Lung microvascular endothelial cell (primary cell): ENCODE measurements at places on chromosomes 2 and 18. TPM values are rescaled to one million over a fixed set of nuclear protein-coding genes. Genes with fewer than 3 reads are reported as not detected.

DNA sequence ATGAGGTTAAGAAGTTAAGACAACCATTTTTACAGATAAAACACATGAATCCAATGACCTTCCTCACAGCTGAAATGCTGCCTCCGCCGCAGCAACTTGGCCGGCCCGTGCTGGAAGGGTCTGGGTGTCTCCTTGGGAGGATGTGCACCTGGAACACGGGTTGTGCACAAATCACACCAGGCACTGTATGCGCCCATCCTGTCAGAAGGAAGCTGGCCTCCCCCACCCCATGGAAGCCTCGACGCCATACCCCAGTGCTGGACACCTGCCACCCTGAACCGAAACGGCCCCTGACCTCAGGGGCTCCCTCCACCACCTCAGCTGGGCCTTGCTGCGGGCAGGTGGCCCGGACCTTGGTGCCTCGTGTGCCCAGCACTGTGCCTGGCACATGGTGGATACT is 111.8 kb downstream of the PXDN start:
- no peak for DNase-seq

DNA sequence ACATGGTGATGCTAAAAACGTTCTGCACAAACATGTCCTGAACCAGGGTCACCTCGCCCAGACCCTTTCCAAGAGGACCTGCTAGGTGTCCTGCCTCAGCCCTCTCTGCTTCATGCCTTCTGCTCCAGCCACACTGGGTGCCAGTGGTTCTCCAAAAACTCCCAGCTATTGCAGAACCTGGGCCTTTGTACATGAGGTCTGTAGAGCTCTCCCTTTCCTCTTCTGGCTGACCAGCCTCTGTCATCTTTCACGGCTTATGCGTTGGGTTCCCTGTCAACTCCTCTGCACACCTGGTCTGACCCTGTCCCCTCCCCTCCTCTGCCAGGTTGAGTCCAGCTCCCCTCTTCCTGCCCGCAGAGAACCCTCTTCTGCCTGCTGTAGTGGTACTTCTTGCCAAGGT is 35.5 kb upstream of the IGFBP5 start:
- no peak for DNase-seq

DNA sequence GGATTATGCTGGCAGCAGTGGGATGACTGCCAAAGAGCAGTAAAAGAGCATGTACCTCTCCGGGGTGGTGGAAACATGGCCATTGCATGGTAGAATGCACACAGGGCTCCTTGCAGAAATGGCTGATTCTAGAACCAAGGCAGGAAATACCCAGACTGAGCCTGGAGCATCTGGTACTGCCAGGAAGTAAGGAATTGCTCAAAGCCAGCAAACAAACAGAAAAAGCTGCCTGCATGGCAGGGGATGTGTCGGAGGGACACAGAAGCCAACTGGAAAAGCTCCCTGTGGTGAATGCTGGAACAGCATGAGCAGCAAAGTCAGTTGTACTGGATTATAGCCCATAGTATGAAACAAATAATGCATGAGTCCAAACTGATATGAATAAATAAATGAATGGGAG is 78.0 kb upstream of the NFATC1 start:
- peak; percentile 13 for DNase-seq

- no peak for DNase-seq
Measured at GRCh38 chr18:14925281-14925709, 177.3 kb downstream of the ANKRD30B start.

The DPP4 gene
- 49.5 and 79.6 TPM in 2 replicates for total RNA-seq

The CYTIP gene
- total RNA-seq: not detected in 2 replicates

The ETAA1 gene
- total RNA-seq: 8.5 and 11.5 TPM in 2 replicates

The FBXO15 gene
- total RNA-seq: 0.20 and 0.22 TPM in 2 replicates
